Activated T-helper 17 cell treated with anti-CD3 and anti-CD28 coated beads, Interleukin-2, amount 50 U/mL, for 72 hours (primary cell): ENCODE measurements at places on chromosomes 1 and 21. TPM values are rescaled to one million over a fixed set of nuclear protein-coding genes. Genes with fewer than 3 reads are reported as not detected.

DNA sequence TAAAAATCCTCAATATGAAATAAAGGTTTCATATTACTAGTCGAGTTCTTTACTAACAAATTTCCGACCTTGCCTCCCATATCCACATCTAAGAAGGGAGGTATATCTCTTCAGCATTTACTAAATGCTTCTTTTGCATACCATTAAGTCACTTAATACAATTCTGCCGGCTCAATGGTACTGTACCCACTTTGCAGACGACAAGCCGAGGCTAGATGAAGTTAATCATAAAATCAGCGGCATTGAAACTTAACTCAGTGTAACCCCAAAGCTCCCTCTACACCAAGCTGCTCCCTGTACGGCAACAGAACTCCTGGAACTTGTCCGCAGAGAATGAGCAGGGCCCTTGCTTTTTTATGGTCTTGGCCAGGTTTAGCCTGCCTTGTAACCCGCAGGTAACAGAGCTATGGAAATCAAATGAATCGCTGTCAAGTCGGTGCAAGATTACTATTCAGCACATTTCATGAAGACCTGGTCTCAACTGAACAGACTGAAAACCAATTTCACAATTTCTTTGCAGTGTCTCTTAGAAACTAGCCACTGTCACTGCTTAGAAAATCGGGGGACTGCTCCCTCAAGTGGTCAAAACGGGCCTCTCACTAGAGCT lies 738 bp downstream of the INTS7 start:
- no peak for ATAC-seq

DNA sequence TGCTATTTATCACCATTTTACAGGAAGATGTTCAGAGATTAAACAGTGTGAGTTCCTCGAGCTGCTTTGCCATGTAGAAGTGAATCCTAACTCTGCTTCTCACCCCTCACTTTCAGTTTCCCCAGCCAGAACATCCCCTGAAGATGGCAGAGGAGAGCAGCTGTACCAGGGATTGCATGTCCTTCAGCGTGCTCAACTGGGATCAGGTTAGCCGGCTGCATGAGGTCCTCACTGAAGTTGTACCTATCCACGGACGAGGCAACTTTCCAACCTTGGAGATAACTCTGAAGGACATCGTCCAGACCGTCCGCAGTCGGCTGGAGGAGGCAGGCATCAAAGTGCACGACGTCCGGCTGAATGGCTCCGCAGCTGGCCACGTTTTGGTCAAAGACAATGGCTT lies 16.9 kb downstream of the TENT5C start:
- no peak for ATAC-seq

The VCAM1 gene
- total RNA-seq: not detected

DNA sequence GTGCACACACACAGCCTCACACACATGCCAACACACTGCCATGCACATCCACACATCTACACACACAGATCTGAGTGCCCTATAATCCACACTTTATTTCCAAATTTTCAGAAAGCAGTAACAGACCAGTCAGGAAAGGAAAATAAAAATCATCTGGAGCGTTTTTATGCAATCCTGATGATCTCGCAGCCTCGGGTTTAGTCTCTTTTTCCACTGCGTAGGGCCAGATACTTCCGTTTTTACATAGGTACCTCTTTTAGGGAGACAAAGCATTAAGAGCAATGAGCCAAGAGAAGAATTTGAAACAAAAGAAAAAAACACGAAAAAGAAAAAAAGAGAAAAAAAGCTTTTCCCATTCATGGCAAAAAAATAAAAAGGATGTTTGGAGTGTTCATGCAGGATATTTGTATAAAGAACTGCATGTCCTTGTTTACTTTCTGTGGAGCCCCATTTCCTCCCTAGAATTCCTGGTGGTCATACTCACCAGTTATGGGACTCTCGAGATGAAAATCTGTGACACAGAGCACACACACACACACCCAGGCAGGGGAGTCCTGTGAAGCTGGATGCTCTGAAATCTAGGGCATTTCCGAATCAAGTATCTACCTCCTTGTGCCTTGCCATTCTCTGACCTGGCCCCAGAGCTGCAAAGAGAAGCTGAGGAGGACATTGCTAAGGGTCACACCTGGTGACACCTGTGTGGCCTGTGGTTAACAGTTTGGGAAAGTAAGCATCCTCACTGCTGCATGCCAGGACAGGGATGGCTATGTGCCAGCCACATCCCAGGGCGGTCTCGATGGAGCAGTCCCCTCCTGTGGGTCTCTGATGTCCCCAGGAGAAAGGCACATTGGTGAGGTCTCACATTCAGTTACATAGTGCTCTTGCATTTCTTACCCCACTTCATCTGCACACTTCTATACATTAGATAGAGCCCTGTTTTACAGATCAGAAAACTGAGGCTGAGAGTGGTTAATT lies 83.6 kb downstream of the RUNX1 start:
- no peak for ATAC-seq
